ENCODE measurements at places on chromosomes 11 and 22.

- no peak for DNase-seq
These were observed 28.0 kb downstream of the SWAP70 start for GRCh38 chr11:9691865-9692264.

- no peak for DNase-seq
These were observed 21.0 kb downstream of the RPL3 start for GRCh38 chr22:39298241-39298987.

DNA sequence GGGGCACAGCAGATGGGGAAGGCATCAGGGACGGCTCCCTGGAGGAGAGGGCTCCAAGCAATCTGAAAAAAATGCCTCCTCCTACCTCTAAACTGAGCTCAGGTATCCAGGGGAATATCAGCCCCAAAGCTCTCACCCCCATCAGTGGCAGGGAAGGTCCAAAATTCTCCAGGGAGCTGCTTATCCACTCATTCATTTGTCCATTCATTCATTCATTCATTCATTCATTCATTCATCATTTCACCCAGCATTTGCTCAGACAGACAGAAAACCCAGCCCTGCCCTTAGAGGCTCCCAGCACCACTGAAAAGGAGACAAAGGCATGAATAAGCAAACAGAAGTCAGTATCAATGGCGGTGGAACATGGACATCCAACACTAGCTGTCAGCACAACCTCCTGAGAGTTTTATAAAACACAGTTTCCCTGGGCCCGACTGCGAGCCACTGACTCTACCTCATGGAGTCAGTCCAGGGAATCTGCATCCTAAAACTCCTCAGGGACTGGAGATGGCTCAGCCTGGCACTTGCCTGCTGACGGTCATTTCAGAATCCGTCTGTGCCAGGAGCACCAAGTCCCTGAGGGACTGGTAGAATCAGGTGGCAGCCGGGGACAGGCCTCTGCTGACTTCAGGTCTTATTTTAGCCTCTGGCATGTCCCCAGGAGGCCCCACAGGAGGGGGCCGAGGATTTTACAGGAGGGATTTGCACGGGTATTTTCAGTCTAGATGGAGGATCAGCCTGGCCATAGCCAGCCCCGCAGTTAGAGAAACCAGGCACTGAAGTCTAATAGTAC lies 164.6 kb downstream of the MN1 start:
- no peak for DNase-seq

DNA sequence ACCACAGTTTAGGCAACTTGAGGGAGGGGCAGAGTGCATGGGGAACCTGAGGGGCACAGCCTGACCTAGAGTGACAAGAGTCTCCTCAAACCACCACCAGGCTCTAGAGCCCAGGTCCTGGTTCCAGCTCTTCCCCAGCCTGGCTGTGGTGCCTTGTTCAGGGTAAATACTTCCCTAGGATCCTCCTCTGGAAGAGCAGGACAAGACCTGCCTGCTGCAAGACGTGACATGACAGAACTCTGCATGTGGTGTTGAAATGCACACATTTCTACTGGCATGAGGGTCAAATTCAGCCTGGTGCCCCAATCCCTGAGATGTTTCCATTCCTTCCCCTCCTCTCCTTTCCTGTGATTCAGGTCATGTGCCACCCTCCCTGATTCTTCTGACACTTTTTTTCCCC lies 3.3 kb downstream of the SEC14L2 start:
- DNase-seq: no peak

- DNase-seq: no peak
These were observed 20.8 kb downstream of the CCDC90B start for GRCh38 chr11:83265331-83265730.

- DNase-seq: no peak
These were observed 296.9 kb downstream of the BRD1 start for GRCh38 chr22:49530671-49531367.

DNA sequence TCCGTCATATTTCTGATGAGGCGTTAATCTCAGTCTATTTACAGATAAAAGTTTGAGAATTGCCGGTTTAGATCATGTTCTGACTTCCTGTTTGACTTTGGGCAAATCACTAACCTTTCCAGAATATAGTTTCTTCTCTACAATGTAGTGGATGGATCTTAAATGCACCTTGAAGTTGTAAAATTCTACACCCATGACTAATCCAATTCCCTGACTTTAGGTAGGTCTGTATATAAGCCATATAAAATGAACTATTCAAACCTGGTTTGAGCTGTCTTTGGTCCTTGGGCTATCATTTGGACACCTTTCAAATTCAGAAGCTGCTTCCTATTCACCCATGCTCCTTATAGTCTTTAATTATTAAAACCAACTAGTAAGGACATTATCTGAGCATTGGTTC lies 52.2 kb upstream of the BLID start:
- DNase-seq: no peak
